IMR-90 (cell line): ENCODE measurements at places on chromosomes 3 and 15. TPM values are rescaled to one million over a fixed set of nuclear protein-coding genes. Genes with fewer than 3 reads are reported as not detected.

Gene SPINK8
- total RNA-seq, result not detected in 2 replicates

Gene NTRK3
- total RNA-seq, result under 0.01 TPM in 2 replicates

Gene EFHB
- under 0.01 TPM in 2 replicates for total RNA-seq

Gene GPR171
- total RNA-seq, result not detected in 2 replicates

DNA sequence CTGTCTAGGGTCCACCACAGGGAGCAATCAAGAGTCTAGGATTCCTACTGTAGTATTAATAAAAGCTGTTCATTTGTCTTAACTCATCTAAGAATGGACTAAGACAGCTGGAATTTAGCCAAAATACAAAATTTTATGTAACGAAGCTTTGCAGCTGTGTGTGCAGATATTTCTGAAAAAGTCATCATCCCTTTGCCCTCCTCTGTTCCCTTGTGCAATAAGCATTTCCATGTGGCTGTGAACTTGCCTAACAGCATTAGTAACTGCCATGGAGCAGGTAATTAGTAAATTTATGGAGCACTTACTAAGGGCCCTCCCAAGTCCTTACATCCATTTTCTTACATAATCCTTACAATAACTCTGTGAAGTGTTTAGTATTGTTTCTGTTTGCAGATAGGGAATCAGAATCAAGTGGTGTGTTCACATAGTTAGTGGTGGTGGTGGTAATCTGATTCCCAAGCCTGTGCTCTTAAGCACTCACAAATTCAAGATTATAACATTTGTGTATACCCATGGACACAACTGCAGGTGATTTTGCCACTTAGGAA lies 114.5 kb downstream of the RARB start:
- DNase-seq, result no peak

DNA sequence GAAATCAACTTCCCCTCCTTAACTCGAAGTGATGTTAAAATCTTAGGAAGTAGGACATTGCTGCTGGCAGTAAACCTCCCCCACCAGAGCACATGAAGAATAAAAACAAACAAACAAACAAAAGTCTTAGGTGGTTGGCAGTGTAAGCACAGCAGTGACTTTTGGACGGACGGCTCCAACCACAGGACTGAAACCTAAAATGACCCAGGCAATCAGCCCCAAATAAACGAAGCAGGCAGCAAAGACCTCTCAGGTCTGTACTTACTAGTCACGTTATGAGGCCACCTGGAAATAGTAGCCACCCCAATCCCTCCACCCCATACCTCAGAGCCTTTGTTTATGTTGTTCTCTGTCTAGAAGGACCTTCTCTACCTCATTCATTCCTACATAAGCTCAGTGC lies 33.5 kb upstream of the HES1 start:
- DNase-seq, result no peak

- DNase-seq, result no peak
These were observed 136.9 kb upstream of the PFN2 start for GRCh38 chr3:150107429-150108175.

- DNase-seq, result peak; percentile 33
These were observed 858 bp upstream of the SACM1L start for GRCh38 chr3:45688194-45688881.

- no peak for DNase-seq
These were observed 228.0 kb downstream of the XXYLT1 start for GRCh38 chr3:195042743-195043606.

GRCh38 chr3:181431748-181432147 lies 280.0 kb upstream of the SOX2 start:
- DNase-seq, result no peak

- DNase-seq, result no peak
These were observed 98.7 kb upstream of the ANKRD28 start for GRCh38 chr3:15896500-15896899.
